GM04504 (cell line): ENCODE measurements at places on chromosomes 3 and 15.

DNA sequence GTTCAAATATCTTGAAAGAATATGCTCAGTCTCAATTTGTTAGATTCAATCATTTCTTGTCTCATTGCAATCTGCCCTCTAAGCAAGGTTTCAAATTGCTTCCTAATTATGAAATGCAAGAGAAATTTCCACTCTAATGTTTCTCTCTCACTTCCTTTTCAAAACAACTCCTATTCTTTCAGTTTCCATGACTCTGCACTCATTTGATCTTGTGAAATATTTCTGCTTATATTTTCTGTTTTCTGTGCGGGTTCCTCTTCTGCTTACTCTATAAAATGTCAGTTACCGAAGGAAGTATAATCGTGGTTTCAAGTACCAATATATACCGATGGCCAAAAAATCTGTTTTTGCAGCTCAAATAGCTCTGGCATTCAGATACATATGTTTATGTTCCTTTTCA is 521.9 kb upstream of the NAALADL2 start:
- DNase-seq, result no peak

DNA sequence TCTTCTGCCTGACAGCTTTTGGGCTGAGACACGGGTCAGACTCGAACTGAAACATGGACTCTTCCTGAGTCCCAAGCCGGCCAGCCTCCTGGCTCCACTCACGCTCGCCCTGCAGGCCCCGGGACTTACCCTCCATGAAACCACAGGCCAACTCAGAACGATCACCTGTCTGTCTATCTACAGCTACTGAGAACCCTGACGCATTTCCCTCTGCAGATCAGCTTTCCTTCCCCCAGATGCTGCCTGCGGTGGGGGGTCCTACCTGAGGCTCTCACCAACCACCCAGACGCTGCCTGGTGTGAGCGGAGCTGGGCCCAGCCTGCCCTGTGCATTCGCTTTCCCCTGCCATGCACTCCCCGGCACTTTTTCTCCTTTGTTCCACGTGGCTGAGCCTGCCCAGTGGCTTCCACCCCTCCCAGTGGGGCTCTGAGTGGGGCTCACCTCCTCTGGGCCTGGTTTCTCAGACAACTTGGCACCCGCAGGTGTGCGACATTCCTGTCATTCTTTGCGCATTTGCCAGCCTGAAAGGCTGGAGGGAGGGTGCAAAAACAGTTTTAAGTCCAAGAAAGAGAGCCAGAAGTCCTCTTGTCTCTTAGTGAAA is 60.2 kb downstream of the PLXNA1 start:
- DNase-seq, result no peak

DNA sequence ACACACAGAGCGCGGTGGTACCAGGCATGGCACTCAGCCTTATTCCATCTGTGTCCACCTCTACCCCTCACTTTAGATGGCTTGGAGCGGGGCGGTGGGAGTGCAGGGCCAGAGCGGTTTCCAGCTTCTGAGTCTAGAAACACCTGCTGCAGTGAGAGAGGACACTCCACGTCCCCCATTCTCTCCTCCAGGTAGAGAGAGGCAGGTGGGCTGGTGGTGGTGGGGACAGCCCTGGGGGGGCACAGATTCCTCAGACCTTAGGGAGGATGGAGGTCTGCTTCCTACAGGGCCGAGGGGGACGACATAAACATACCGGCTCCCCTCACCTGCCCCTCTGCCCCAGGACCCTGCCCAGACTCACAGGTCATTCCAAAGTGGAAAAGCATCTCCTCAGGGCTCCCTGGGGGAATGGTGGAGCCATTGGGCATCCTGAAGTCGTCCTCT is 40.4 kb downstream of the MUC20 start:
- DNase-seq, result no peak

DNA sequence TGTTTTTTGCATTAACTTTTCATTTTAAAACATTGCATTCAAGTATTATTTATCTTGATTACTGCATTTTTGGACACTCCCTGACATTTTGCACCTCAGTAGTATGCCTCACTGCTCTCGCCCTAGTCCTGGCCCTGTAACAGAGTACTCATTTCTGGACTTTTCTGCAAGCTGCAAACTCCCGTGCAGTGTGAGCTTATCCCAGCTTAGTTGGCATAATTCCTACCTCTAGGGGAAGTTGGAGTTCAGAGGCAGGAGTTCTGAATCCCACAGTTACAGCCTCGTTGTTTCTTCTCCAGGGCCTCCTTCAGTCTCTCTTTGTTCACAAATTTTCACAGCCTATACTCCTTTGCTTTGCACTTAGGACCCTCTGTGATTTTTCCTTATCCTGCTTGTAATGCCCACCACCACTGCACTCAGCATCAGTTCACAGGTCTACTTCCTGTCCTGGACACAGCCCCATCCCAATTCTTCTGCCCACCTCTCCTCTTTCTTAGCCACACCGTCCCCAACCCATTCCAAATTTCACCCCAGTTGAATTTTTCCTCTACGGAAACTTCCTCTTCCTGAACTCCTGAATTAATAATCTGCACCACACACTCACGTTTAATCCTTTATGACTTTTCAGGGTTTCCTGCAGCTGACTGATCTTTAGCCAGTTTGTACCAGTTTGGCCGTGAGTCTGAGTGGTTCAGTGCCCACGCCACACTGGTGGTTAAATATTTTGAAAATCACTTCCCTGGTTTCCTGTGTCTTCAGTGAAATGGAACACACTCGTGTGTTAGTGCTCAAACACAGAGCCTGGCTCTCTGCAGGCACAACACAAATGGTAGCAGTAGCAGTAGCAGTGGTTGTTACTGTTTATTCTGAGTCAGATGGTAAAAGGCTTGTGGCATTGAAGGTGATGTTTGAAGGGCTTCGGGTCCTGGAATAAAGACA is 6.3 kb upstream of the CTSH start:
- no peak for DNase-seq

DNA sequence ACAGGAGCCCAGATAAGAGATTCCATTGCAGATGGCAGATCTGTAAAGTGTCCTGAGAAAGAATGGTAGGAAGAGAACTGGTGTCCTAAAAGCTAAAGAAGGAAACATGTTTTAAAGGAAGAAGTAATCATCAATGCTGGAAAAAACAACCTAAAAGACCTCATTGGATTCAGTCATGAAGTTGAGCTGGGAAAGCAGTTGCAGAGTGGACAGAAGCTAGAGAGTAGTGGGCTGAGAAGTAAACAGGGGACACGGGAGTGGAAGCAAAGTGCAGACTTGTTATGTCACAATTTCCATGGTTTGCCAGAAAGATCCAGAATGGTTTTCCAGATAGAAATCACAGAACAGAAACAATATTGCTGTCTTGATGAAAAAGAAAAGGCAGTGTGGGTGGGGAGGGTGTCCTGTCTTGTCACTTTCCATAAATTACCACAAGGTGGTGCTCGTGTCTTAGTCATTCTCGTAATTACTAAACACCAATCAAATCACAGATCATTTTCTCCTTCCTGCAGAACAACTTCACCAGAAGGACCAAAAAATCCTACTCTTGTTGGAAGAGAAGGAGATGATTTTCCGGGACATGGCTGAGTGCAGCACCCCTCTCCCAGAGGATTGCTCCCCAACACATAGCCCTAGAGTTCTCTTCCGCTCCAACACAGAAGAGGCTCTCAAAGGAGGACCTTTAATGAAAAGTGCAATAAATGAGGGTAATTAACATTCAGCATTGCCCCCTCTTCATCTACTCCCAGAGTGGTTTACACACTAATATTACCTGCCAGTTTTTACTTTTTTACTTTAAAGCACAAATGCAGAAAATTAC is 64.5 kb downstream of the KLHL25 start:
- DNase-seq, result no peak

DNA sequence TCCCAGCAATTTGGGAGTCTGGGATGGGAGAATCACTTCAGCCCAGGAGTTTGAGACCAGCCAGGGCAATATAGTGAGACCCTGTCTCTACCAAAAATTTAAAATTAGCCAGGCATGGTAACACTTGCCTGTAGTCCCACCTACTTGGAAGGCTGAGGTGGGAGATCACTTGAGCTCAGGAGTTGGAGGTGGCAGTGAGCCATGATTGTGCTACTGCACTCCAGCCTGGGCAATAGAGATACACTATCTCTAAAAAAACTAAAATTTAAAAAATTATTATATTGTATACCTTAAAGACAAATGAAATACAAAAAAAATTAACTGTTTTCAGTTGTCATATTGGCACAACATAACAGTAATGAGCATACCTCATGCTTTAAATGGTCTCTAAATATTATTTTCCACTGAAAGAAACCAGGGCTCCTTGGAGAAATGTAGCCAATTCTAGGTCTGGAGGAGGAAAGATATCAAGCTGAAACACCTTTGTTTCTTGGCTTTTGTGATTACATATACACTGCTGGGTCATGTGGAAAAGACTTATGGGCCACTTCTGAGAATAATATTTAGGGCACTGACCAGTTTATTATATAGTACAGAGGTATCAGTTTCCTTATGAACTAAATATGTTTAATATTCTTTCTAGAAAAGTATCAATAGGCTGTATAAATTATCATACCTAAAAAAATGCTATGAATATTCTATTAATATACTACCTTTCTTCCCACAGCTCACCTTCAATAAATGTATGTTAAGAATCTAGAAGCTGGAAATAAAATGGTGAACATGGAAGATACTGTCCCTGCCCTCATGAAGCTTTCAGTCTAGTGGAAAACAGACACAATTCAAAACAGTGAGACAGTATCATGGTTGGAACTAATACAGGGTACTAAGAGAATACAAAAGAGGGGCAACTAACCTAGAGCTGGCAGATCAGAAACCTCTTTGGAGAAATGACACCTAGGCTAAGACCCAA is 119.5 kb downstream of the TMCC1 start:
- DNase-seq, result no peak

- no peak for DNase-seq
Measured at GRCh38 chr3:141288336-141288990, 56.8 kb downstream of the PXYLP1 start.

DNA sequence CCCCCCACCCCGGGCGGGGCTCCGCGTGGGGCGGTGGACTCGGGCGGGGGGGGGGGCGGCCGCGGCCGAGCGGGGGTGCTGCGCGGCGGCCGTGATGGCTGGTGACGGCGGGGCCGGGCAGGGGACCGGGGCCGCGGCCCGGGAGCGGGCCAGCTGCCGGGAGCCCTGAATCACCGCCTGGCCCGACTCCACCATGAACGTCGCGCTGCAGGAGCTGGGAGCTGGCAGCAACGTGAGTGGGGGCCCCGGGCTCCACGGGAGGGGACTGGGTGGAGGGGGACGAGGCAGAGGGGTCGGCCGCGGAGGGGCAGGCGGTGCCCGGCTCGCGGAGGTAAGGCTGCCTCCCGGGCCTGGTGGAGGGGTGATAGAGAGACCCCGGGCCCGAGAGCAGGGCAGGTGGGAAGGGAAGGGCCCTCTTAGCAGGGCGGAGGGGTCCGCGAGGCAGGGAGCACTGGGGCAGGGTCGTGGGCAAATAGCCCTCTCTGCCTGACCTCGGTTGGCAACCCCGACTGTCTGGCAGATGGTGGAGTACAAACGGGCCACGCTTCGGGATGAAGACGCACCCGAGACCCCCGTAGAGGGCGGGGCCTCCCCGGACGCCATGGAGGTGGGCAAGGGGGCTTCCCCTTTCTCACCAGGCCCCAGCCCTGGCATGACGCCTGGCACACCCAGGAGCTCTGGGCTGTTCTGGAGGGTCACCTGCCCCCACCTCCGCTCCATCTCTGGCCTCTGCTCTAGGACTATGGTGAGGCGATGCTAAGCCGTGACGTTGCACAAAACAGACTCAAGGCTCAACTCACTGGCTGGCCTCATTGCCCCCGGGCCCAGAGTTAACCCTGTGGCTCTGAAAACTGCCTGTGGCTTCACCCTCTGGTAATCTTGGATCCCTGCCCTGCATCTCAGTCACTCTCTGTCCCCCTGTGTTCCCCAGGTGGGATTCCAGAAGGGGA is at the start of gene ECE2:
Gene ECE2, plus strand, starts transcription at position 62 of the 950 bp plus-strand sequence. Its CDS starts 132 bp downstream, at position 194.
- DNase-seq, result no peak

DNA sequence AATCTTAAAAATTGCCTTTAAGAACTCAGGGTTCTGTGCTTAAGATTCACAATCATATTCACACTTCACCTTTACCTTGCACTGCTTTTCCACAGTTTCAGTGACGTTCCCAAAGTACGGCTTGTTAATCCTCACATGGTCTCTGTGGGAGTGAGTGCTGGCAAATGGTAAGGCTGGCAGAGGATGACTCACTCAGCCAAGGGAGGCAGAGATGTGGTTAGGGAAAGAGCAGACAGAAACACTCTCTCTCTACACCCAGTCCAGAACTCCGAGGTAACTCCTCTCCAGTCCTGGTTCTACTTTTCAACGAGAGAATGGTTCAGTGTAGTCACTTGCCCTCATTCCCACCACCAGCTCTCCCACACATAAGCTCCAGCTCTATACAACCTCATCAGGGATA is 33.1 kb downstream of the RASGRP1 start:
- DNase-seq, result no peak

DNA sequence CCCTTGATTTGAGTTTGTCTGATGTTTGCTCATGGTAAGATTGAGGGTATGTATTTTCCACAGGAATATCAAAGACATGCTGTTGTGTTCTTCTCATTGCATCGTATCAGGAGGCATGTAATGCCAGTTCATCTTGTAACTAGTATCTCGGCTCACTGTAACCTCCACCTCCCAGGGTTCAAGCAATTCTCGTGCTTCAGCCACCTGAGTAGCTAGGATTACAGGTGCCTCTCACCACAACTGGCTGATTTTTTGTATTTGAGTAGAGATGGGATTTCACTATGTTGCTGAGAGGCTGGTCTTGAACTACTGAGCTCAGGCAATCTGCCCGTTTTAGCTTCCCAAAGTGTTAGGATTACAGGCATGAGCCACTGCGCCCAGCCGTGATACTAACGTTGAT is 162.9 kb upstream of the BHLHE40 start:
- no peak for DNase-seq
